ENCODE measurements at places on chromosomes 6 and 20. TPM values are rescaled to one million over a fixed set of nuclear protein-coding genes. Genes with fewer than 3 reads are reported as not detected.

DNA sequence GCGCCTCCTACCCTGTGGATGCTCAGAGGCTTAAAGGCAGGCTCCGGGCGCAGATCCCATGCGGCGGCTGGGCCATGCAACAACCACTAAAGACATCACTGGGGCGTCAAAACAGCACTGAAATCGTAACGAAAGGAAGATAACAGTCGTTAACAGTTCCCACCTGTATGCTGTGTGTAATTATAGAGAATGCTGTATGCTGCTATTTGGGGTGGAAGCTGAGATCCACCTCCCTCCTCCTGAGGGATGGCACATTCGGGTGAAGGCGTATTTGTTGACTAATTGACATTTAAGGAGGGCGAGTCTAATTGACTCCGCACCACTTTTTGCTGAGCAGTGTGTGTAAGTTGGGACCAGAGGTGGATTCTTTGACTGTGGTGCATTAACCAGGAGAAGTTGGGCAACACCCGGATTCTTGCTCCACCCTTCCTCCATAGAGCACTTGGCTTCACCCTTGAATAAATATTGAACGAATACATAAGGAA, 687 bp downstream of the SLC35A1 start:
- DNase-seq: no peak

DNA sequence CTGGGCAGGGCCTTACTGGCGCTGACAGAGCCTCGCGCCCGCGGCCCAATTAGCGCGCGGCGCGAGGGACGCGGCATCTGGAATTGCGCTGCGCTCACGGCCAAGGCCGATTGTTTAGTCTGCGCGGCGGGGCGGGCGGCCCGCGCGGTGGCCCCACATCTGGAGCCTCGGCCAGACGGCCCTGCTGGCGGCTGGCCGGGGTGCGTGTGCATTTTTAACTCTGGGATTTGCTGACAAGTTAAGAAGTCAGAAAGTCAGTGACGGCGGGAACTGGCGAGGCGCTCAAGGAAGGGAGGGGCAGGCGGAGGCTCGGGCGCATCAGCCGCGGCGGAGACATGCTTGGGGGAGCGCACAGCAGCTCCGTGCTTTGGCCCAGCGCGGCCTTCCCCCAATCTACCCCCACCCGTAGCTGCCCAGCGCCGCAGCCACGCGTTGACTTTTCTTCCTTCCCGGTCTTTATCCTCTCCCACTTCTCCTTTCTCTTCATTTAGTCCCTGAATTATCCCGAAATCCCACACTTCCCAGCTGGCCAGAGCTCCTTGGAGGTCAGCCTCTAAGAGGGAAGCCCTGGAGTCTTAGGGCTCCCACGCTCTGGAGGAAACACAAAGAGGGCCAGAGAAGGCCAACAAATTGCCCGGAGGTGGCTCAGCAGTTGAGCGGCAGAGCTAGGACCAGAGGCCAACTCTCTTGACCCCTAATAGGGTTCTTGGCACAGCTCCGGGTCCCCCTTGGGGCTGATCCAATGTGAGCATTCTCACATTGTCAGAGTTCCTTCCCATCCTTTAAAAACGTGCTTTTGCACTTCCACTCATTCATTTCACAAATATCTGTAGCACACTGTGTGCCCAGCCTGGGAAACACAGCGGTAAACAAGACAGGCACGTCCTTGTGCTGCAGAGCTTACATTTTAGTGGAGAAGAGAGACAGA, 40.8 kb upstream of the FOXP4 start:
- peak; percentile 58 for DNase-seq

DNA sequence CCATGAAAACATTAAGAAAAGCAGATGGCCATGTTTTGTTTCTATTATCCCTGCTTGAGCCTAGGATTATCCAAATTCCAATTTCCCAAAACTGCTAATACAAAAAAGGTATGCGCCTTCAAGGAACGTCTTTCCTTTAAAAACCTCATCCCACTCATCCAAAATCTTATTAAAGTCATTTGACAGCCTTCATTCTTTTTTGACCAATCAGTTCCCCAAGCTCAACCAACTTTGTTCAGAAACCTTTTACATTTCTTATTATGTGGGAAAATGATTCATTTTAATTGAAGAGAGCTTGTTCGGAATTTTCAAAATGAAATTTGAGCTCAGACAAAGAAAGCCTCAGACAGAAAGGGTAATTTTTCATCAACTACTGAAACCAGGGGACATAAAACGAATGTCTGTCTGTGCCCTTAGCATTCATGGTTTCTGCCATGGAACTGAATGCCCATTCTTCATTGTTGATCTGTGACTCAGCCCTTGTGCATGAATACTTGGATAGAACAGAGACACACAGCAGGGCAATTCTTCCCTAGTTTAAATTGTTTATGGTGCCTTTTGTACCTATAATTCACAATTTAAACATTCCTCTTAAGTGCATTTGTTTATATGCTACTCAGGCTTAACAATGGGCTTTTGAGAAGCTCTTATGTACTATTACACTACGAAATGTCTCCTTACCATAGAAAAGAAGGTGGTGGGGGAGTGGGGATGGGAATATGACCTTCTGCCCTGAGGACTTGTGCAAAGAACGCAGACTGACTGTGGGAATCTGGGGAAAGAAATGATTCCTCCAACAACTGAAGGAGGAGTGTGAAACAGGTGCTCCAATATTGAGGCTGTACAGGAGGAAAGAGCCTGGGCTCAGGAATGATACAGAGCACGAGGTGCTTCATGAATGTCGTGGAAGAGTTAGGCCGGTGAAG, 49.8 kb upstream of the ERVFRD-1 start:
- DNase-seq: no peak

DNA sequence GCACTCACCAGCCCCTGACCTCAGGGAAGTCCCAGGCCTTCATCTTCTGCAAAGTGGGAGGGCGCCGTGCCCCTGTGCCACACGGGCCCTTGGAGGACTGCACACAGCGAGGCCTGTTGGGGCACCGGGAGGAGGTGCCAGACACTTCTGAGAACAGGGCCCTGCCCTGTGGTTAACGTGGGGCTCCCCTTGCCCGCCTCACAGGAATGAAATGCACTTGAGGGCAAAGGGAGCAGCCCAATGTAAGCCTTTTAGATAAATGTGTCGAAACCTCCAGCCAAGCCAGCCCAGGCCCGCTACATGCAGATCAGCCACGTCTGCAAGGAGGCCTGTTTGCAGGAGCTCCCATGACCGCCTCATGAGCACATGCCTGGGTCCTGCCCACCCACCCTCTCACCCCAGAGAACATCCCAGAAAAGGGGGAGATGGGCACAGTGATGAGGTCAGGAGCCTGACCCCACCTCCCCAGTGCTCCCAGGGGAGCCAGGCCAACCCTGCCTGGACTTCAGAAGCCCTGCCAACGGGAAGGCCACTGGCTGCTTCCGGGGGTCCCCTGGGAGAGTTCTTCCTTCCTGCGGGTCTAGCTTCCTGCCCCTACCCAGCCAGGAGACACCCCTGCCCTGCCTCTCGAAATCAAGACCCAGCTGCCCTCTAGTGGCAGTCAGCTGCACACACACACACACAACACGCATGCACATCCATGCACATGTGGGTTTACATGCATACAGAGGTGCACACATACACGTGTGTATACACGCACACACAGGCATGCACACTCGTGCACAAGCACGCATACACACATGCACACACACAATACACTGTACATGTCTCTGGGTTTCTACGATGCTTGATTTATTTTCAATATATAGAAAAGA, 178.7 kb downstream of the TAF4 start:
- DNase-seq: peak; percentile 1

GRCh38 chr6:106180208-106180607, 94.1 kb downstream of the PRDM1 start:
- no peak for DNase-seq

GRCh38 chr6:39388606-39389483, 66.3 kb upstream of the KCNK16 start:
- DNase-seq: no peak

GRCh38 chr6:136737871-136738691, 54.2 kb downstream of the MAP3K5 start:
- peak; percentile 70 for DNase-seq

DNA sequence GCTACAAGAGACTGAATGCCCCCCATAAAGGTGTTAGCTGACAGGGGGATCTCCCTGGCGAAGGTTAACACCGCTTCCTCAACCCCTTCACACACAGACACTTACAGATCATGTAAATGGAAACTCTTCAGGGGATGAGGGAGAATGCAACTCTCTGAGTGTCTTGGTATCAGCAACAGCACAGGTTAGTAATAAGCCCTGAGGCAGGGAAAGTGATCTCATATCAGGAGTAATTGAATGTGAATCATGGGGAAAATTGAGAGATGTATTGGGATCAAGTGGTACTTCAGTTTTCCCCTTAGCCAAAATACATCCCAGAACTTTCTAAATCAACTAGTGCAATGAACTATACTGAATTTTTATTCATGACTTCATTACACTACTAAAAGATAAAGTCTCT, 23.8 kb downstream of the OR2J3 start:
- DNase-seq: no peak

- DNase-seq: no peak
Observed at GRCh38 chr6:124968401-124968800, 6.2 kb downstream of the RNF217 start.

DNA sequence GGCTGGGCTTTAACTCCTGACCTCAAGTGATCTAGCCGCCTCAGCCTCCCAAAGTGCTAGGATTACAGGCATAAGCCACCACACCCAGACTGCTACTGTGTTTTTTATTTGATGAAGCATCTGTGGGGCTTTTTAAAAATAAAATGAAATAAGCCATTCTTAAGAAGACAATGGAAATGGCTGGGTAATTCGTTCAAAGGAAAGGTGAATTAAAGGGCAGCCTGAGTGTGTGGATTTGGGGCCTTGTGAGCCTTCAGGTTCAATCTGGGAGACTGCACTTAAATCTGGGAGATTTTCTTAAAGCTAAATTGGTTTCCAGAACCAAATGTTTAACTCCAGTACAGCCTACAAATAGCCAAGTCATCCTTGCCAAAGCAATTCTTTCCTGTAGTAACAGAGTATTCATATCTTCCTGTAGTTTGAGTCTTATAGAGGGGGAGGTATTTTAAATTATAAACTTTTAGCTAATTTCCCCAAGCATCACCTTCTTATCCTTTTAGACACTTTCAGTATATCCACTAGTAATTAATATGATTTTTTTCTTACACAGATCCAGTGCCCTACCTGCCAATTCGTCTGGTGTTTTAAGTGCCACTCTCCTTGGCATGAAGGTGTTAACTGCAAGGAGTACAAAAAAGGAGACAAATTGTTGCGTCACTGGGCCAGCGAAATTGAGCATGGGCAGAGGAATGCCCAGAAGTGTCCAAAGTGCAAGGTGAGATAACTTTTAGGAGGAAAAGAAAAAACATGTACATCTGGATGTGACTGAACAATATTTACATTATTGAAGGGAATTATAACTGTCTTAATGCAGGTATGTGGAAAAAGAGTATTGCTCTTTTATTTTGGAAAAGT, 95.4 kb downstream of the RNF217 start:
- DNase-seq: no peak

DNA sequence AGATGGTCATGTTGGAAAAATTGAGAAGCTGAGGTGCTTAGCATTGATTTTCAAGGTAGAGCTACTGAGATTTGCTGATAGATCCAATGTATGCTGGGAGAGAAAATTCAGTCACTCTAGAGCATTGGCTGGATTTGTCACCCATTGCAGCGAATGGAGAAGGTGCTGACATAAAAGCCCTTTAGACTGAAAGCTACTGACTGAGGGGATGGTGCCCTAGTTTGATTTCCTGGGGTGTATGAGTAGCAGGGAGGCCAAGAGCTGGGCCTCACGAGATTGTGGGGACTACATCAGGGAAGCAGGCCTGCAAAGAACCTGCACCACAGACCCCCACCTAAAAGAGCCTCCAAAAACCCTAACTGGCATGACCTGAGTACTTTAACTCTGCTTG, 23.9 kb upstream of the PRND start:
- no peak for DNase-seq

- no peak for DNase-seq
Observed at GRCh38 chr6:28433119-28433518, 10.2 kb downstream of the ZSCAN23 start.

DNA sequence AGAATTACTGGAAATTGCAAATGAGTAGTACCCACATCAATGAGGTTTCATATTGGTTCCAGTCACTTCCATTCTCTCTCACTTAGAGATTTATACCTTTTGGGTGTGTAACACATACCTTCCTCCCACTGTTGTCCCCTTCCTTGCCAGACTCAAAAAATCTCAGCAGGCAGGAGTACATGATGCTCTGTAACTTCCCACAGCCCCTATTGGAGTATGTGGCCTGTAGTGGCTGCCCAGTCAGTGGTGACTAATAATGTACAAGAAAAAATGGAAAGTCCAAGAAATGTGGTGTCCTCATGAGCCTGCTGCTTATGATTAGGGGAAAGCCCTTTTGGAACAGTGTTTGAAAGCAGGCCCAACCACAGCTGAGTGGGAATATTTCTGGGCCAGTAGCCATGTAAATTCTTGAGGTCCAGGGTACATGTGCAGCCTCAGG, 312.0 kb downstream of the ZFAND3 start:
- DNase-seq: no peak

GRCh38 chr6:139748353-139749146, 374.1 kb upstream of the CITED2 start:
- DNase-seq: no peak

DNA sequence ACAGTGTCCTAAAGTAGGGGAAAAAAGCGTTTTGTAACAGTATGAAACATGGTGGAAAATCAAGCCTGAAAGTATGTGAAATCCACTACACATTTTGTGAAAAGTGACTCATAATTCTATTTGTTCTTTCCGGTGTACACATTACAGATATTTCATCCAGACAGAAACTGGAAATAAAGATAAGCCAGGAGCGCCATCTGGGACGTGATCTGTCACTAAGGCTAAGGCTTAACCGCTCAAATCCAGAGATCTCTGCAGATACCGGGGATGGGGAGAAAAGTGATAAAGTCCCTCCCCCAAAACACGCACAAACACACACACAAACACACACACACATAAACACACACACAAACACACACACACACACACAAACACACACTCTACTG, 26.6 kb upstream of the SRSF6 start:
- DNase-seq: no peak

DNA sequence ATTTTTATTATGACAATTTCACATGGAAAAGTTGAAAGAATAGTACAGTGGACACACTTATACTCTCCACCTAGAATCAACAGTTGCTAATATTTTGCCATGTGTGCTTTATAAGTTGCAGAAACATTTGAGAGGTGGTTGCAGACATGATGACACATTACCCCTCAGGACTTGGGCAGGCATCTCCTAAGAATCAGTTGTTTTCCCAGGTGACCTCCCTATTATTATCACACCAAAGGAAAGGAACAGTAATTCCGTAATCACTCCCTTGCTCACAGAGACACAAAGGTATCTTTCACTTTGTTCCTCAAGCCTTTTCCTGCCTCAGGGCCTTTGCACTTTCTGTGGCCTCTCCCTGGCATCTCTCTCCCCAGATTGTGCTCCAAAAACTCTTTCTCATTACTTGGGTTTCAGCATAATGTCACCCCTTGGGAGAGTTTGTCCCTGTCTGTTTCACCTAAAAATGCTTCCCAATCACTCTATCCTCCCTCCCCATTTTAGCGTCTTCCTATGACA, 5.9 kb upstream of the SULF2 start:
- no peak for DNase-seq

- no peak for DNase-seq
Observed at GRCh38 chr6:156543431-156543830, 233.7 kb upstream of the ARID1B start.

- no peak for DNase-seq
Observed at GRCh38 chr6:138988469-138988834, 399 bp upstream of the REPS1 start.

GDAP1L1 gene
- not detected for total RNA-seq

SLC2A4RG gene
- 69.3 TPM for total RNA-seq

FITM2 gene
- 7.7 TPM for total RNA-seq

SLC12A5 gene
- 1.8 TPM for total RNA-seq

MEP1A gene
- total RNA-seq: not detected
